Stimulated activated CD4-positive, alpha-beta T cell treated with anti-CD3 and anti-CD28 coated beads, Interleukin-15, amount 100 ng/mL, for 1 hour (primary cell): ENCODE measurements at places on chromosomes 6 and 20.

- DNase-seq = no peak
Measured at GRCh38 chr6:43189776-43190304, 7.8 kb downstream of the CUL9 start.

- DNase-seq = no peak
Measured at GRCh38 chr20:1297486-1297885, 31.4 kb downstream of the SNPH start.

GRCh38 chr6:106275692-106276091 is 49.9 kb downstream of the ATG5 start:
- no peak for DNase-seq

DNA sequence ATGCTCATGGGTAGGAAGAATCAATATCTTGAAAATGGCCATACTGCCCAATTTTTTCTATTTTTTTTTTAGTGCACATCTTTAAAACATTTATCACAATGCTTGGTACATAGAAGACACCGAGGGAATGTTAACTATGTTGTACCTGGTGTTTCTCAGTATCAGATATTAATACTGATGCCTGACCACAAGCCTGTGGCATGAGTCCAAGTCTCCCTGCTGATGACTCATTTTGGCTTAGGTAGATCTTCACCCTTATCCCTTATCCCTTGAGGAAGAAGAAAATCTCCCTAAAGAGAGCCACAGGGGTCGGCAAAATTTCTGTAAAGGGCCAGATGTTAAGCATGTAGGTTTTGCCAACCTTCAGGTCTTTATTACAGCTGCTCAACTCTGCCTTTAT is 14.5 kb downstream of the CD109 start:
- no peak for DNase-seq

DNA sequence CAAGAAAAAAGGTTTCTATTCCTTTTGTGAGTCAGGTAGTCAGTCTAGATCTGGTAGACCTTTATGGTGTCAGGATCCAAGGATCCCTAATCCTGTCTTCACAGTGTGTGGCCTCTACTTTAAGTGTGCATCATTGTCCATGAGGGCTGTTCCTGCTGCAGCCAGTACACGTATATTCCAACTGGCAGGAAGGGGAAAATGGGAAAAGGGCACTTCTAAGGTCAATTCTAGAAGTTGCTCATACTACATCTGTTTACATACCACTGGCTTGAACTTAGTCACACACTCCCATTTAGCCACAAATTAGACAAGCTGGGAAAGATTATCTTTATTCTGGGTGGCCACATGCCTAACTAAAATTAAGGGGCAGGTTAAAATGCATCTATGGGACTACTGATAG is 9.7 kb upstream of the MMS22L start:
- no peak for DNase-seq

- no peak for DNase-seq
Measured at GRCh38 chr6:111949546-111949945, 76.3 kb upstream of the FYN start.

DNA sequence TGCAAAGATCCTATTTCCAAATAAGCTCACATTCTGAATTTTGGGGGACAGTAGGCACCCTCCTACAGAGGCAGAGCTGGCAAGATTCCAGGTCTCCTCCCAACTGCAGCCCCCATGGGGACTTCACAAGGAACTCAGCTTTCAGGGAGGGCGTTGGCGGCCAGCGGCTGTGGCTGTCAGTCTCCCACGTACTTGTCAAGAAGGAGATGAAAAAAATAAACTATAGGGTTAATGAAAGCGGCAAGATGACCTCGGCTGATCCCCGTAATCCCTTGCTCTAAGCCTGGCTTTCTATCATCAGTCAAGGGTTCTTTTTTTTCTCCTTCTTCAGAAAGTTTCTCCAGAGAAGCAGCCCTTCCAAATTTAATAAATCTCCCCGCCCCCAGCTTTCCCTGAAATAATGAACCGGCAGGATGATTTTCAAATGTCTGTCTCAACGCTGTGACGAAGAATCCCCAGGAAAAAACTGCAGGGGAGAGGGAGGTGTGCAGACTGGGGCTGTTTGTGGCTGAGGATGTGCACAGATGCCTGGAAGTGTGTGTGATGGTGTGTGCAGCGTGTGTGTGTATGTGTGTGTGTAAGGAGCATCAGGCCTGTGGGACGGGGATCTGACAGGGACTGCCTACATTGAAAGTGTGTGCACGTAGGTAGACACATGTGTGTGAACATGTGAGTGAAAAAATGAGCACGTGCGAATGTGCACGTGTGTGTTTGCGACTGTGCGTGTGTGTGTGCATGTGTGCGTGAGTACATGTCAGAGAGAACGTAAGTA is 78.7 kb downstream of the SLC2A10 start:
- no peak for DNase-seq

DNA sequence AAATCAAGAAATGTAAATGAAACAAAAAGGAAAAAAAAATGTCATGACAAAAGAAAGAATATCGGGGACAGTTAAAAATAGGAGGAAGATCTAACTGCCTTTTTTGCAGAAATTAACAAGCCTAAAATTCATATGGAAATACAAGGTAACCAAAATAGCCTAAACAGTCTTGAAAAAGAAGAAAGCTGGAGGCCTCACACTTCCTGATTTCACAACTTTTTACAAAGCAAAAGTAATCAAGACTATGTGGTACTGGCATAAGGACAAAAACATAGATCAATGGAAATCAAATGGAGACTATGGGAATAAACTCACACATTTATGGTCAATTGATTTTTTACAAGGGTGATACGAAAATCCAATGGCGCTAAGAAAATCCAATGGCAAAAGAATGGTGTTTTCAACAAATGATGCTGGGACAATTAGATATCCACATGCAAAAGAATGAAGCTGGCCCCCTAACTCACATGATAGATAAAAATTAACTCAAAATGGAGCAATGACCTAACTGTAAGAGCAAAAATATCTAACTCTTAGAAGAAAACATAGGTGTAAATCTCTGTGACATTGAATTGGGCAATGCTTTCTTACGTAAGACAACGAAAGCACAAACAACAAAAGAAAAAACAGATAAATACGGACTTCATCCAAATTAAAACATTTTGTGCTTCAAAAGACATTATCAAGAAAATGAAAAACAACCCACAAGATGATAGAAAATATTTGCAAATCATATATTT is 24.5 kb downstream of the MAP3K5 start:
- no peak for DNase-seq

DNA sequence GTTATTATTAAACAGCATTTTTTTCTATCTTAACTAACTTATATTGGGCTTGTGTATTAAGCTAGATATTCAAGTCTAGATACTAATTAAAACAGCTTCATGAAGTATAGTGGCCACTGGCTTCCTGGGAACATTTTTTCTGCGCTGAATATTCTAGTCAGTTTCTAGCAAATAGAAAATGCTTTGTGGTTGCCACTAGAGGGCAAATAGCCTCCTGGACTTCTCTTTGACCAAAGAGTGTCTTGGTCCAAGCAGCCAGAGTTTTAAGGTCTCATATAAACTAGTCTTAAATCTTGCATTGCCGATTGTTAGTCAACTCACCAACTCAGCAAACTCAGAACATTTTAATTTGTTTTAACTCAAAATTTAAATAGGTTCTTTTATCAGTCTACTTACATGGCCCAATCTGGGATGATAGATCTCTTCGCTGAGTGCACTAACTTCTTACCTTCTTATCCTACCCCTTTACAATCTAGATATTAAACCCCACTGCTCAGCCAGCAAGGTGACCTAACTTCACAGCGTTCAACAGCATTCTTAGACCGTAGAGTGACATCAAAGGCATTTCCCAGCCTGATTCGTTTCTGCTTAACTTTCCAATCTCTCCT is 24.6 kb upstream of the ID4 start:
- DNase-seq = no peak

GRCh38 chr6:100923481-100924165 is 42.5 kb upstream of the ASCC3 start:
- DNase-seq = no peak

- DNase-seq = no peak
Measured at GRCh38 chr20:49701241-49701790, 12.4 kb downstream of the B4GALT5 start.

DNA sequence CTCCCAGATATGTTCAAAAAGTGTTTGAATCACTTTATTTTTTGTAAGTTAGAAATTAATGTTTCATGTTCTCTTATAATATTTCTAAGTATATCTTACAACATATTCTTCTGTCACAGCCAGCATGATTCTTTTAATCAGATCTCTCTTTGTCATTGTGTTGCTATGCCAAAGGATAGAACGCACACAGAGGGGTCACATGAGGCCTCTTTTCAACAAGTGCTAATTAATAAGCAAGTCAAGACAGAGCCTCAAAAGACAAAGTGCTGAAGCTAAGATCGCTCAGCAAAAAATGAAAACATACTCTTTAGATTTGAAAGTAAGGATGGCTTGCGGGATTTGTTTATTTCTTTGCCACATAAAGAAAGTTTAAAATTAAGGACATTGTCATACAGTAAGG is 508.8 kb upstream of the PTCHD4 start:
- DNase-seq = no peak

DNA sequence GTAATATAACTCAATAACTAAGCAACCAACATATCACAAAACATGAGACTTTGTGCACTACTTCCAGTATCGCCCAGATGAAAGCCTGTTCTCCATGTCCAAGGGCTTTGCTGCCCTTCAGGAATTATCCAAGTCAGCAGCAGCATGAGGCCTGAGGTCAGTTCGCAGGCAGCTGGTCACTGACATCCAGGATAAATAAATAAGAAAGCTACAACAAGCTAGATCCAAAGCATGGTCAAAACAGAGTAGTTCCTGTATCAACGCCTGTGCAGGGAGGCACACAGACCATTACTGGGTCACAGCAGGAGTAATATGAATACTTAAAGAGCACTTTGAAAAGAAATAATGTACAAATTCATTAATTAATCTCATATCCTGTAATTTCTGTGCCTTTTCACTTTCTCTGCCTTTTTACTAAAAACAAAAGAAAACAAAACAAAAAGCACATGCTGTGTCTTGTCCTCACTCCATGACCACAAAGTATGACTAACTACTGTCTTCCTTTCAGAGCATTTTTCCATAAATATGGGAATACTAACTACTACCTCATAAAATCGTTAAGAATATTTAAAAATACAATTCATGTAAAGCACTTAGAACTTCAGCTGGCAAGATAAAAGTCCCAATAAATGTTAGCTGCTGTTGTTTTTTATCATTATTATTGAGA is 374.9 kb upstream of the IRAK1BP1 start:
- no peak for DNase-seq

DNA sequence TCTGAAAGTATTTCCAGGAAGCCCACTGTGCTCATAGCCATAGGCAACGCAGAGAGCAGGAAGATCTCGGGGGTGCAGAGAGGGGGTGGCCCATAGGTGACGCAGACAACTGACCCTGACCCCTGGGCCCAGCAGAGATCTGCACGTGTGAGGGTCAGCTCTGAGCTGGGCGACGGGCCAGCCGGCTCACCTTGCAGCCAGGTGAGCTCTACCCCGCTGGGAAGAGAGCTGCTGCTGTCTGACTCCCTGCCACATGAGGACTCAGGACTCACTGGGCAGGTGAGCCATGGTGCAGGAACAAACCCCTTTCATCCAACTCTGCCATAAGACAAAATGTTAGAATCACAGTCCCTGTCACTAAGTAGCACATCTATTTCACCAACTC is 19.6 kb downstream of the ZBTB46 start:
- no peak for DNase-seq

- DNase-seq = no peak
Measured at GRCh38 chr6:130968476-130968875, 94.6 kb downstream of the EPB41L2 start.

DNA sequence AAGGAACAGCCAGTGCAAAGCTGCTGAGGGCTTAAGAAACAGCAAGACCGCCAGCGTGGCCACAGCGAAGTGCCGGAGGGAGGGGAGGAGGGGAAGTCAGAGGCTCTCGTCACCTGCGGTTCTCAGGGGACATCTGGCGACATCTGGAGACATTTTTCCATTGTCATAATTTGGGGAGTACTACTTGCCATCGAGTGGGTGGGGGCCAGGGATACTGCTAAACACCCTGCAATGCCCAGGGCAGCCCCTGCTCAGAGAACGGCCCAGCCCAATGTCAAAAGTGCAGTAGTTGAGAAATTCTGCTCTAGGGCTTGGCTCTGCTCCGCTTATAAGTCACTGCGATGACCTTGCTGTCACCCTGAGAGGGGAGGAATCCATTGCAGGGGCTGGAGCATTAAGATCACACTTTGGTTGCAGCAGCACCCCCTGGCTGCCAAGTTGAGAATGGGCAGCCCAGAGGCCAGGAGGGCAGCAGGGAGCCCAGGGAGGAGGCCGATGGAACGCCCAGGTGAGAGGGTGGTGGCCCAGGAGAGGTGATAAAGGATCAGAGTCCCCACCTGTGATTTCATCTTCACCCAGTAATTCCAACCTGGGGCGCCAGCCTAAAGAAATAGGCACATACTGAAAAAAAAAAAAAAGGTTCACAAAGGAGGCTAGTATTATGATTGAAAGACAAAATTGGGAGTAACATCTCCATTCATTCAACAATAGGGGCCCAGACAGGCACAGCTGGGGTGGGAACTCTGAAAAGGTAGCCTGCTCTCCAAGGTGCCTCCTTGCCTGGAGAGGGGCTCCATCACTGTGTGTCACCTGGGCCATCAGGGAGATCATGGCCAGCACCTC is 218.2 kb downstream of the BMP7 start:
- DNase-seq = no peak

DNA sequence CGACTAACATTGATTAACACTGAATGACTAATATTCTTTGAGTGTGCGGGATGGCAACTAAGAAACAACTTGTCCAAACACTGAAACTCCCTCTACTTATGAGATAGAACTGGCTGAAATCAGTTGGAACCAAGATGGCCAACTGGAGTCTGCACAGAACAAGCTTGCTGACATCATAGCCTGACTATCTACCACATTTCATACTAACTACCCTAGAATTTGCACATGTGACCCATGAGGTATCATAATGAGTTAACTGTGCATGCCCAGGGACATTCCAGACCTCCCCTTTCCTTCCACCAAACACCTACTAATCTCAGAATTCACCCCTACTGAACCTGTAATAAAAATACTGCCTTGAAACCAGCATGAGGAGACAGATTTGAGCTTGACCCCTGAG is 43.2 kb downstream of the PHIP start:
- DNase-seq = no peak

GRCh38 chr6:15948930-15949900 is 179.7 kb upstream of the MYLIP start:
- DNase-seq = no peak

- DNase-seq = no peak
Measured at GRCh38 chr6:148616841-148617240, 130.0 kb upstream of the UST start.

DNA sequence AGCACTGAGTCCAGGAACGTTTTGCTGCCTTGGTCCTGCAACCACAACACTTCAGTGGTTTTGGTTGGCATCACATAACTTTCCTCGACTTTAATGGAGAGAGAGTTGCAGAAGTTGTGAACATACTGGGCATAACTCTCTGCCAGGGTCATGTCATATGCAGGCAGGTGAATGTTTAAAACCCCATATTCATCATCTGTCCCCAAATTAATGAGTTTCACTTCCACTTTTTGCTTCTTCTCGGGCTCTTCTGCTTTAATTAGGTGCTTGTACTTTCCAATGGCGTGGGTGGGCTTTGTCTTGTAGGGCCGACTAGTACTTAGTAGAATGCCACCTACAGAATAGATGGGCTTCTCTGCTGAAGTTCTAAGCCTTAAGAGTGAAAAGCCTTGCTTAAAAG is 45.2 kb upstream of the TFAP2A start:
- no peak for DNase-seq

GRCh38 chr6:91575032-91575431 is 988.2 kb upstream of the MAP3K7 start:
- DNase-seq = no peak
